ENCODE measurements at places on chromosomes 12 and 14.

DNA sequence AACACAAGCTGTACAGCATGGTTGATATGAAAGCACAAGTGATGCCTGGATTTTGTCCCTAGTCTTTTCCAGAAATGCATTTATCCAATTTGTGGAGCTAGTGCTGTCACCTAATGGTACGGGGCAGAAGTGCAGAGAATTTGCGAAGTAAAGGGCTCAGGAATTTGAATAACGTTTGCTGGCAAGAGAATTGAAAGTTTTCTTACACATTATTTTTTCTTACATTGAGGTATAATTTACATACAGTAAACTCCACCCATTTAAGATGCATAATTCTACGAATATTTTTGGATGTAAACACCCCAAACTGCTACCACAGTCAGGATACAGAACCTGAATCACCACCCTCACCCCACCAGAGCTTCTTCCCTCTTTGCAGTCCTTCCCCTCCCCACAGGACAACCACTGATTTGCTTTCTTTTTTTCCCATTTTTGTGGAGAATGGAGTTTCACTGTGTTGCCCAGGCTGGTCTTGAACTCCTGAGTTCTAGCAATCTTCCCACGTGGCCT is 3.5 kb downstream of the AICDA start:
- DNase-seq, result peak; percentile 64

DNA sequence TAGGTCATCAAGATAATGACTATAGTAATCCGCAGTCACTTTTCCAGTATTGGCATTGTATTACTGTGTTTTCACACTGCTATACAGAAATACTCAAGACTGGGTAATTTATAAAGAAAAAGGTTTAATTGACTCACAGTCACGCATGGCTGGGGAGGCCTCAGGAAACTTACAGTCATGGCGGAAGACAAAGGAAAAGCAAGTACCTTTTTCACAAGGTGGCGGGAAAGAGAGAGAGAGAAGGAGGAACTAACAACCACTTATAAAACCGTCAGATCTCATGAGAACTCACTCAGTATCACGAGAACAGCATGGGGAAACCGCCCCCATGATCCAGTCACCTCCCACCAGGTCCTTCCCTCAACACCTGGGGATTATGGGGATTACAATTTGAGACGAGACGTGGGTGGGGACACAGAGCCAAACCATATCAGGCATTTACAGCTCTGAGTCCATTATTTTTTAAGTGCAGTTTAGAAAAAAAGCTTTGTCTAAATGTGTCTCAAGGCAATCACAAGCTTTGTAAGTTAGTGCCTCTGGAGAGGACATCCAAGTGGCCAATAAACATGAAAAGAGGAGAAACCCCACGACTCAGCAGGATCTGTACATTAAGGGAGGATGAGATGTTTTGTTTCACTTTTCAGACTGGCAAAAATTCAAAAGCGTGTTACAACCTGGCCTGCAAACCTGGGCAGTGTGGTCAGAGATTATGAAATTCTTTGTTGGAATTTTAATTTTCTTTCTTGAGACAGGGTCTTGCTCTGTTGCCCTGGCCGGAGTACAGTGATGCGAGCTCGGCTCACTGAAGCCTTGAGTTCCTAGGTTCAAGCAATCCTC is 82.0 kb downstream of the DNAH10 start:
- DNase-seq, result no peak

DNA sequence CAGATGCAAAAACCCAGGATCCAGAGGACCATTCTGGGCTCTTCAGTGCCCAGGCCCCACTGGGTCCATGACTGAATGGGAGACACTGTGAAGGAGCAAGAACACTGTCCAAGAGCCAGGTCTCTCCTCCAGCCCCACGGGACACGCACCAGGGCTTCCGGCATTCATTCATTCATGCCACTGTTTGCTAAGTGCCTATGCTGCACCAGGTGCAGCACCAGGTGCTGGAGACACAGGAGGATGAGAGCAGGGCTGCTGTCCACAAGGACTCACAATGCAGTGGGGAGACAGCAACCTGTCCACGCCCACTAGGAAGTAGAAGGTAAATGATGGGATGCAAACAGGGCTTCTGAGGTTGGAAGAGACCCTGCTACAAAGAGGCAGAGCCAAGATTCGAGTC is 20.4 kb downstream of the CLMN start:
- no peak for DNase-seq

DNA sequence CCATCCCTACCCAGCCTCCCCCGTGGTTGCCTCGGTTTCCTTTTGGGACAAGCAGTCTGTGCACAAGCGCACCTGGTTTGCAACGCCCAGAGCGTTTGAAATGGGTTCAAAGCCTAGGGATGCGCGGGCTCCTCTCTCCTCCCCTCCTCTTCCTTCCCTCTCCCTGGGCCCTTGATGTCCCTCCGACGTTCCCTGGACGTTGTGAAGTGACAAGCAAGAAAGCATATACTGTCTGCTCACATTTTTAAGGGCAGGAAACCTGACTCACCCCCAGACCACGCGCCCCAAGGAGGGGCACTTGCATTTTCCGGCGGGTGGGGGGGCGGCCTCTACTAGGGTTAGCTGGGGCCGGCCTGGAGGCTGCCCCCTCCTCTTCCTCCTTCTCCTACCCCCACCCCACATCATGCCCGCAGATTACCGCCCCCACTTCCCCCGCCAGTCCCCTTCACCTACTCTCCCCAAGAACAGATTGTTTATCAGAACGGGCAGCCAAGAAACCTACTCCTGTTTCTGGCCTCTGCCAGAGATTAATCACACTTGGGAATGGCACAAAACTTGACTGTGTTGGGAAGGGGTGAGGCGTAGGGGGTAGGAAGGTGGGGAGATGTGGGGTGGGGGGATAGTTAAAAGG is 9.5 kb upstream of the IRF2BPL start:
- DNase-seq, result no peak

DNA sequence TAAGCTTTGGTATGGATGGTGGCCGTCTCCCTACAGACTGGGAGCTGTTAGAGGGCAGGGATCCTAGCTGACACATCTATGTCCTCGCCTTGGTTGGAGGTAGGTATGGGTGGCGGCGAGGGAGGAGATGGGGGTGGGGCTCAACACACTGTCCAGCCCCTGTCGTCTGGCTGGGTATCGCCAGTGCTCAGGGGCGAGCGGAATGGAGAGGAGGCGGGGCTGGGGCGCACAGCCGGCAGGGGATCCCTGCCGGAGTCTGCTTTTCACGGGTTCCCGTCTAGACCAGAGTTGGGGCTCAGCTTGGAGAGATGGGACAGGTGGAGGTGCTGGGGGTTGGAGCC is 16.1 kb downstream of the TAMALIN start:
- no peak for DNase-seq

DNA sequence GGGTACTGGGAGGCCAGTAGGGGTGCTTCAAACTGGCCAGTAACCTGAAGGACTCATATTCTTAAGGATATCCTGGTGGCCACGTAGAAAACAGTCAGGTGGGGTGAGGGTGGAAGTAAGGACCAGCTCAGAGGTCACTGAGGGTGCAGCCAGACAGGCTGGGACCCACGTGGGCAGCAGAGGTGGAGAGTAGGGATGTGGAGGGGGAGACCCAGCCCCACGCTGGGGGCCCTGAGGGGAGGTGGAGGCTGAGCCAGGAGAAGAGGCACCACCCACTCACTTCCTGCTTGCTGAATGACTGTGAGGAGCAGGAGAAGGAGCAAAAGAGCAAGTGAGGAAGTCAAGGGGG is 12.6 kb upstream of the SERPINA3 start:
- no peak for DNase-seq

- DNase-seq, result no peak
These were observed 13.4 kb upstream of the KRAS start for GRCh38 chr12:25264114-25264513.

GRCh38 chr14:104677512-104678332 is 11.7 kb upstream of the INF2 start:
- peak; percentile 83 for DNase-seq

DNA sequence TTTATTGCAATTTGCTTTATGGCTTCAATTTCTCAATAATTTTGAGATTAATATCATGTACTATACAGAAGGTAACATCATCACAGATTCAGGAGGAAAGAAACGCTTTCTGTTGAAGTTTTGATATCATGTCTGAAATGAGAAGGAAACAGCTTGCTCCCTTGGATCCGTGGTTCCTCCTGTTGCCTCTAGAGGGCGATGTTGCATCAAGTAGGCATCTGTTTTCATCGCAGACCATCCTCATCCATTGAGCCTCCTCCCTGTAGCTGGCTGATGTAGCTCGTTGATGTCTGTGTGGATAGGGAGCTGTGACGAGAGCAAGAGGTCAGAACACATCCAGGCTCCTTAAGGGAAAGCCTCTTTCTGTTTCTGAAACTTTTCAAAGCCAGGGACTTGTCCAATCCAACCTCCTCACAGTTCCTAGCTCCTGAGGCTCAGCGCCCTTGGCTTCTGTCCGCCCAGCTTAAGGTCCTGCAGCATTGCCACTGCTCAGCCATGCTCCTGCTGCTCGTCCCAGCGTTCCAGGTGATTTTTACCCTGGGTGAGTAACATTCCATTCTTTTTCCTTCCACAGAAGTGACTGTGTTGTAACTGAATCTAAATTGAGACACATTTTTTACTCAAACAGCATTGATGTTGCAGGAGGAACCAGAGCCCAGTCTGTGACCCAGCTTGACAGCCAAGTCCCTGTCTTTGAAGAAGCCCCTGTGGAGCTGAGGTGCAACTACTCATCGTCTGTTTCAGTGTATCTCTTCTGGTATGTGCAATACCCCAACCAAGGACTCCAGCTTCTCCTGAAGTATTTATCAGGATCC is 304.8 kb upstream of the OR4E1 start:
- DNase-seq, result peak; percentile 28

GRCh38 chr12:113880326-113880725 is 85.8 kb downstream of the RBM19 start:
- no peak for DNase-seq

DNA sequence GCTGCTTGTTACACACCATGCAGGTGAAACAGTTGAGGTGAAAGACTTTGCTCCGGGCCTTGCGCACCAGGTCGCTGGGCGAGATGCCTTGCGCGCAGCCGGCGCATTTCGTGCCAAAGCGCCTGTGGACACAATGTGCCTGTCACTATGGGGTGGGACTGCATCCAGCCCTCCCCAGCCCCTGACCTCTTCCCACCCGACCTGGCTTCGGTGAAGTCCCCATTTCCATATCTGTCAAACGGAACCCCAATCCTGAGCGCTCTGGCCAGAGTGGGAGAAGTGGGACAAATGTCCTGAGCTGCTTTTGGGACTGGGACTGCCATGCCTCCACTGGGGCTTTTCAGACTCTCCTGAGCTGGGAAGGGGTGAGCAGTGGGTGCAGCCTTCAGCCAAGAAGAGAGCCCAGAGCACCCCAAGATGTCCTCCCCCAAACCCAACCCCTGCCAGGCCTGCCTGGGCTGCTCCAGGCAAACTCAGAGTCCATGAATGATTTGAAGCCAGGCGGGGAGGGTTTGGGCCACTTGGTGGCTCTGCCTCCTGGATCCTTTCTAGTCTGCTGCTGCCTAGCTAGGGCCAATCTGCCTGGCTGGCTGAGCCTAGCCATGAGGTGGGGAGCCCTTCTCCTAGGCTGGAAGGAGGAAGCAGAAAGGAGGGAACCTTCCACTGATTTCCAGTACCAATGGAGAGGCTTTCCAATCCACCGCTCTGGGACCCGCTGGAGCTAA is 2.3 kb downstream of the LHX5 start:
- DNase-seq, result no peak

DNA sequence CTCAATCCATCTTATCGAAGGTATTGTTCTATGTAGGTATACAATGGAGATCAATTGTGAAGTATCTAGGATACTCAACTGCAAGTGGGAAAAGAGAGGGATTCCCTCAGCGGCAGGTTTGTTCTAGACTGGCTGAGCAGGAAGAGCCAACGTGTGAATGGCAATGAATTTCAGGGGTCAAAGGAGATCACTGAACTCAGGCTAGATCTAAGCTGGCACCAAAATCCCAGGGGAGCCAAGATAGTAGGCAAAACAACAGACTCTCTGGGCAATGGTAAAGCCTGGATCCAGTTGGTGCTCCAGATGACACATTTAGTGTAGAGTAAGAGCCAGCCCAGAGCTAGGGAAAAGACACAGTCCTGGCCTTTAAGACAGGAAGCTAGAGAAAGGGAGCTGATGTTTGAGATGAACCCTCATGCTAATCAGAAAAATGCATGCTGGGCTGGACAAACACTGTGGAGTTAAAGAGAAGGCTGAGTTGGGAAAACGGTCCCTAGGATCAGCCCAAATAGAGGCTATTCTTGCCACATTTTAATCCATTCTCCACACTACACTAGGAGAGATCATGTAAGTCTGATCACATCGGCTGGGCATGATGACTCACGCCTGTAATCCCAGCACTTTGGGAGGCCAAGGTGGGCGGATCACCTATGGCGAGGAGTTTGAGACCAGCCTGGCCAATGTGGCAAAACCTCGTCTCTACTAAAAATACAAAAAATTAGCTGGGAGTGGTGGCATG is 45.6 kb downstream of the EFCAB11 start:
- no peak for DNase-seq

- no peak for DNase-seq
These were observed 37.1 kb downstream of the ZC3H14 start for GRCh38 chr14:88599761-88600439.

GRCh38 chr12:5656836-5657235 is 224.9 kb downstream of the NTF3 start:
- no peak for DNase-seq

GRCh38 chr12:40327535-40327934 is 102.7 kb downstream of the LRRK2 start:
- no peak for DNase-seq

Data from AG08396 (cell line).